ENCODE measurements at places on chromosomes 5 and 9.

DNA sequence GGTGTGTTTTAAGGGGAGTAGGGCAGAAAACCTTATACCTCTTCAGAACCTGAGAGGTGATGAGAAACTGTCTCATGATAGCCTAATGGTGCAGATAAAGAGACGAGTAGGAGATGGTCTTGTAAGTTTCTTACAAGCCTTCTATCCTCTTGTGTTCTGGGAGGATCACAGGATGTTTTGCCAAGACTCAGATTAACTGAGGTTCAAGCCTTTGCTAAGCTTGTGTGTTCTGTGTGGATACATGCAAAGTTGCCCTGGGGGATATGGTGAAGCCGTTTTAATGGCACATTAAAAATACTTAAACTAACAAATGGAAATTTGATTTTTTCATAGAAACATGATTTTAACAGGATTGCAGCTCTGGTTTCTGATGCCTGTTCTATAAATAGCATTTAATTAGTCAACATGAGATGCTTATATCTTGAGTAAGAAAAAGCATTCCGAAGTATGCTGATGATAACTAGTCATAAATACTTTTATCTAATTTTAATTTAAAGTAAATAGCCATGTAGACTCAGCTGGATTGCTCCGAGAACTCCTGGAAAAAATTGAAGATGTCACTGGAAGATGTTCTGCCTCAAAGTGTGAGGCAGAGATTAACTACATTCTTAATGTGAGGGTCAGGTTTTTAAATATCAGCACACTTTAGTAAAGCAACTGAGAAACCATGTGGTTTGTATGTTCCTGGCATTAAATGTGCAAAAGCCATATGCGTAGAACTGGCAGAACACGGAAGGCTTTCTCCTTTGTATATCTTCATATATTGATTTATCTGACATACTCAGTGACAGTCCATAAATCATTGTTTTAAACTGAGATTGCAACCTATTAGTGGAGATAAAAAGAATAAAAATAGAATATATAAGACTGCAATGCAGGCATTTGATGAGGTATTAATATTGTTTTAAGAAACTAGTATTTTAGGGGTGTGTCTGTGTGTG lies 53.7 kb downstream of the IPO11 start:
- no peak for DNase-seq

- DNase-seq: no peak
Observed at GRCh38 chr9:80698725-80699410, 990.5 kb downstream of the TLE1 start.

- DNase-seq: no peak
Observed at GRCh38 chr9:76560481-76560922, 101.5 kb downstream of the GCNT1 start.

GRCh38 chr5:144378681-144379080 lies 208.0 kb downstream of the KCTD16 start:
- DNase-seq: no peak

DNA sequence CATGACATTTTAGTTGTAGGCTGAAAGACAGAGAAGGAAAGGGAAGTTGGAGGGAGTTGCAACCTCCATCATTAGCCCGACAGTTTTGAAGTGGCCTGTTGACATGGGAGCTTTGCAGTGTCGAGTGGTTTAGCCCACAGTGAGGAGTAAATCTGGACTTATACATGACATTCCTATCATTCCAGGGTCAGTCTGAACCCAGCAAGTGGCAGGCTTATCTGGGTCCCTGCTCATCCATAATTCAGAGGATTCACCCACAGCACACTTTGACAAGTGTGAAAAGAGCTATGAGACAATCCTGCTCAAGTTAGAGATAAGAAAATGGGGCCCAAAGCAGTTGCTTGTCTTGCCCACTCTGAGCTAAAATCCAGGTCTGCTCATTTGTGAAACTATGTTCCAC lies 8.4 kb upstream of the TNC start:
- DNase-seq: no peak

DNA sequence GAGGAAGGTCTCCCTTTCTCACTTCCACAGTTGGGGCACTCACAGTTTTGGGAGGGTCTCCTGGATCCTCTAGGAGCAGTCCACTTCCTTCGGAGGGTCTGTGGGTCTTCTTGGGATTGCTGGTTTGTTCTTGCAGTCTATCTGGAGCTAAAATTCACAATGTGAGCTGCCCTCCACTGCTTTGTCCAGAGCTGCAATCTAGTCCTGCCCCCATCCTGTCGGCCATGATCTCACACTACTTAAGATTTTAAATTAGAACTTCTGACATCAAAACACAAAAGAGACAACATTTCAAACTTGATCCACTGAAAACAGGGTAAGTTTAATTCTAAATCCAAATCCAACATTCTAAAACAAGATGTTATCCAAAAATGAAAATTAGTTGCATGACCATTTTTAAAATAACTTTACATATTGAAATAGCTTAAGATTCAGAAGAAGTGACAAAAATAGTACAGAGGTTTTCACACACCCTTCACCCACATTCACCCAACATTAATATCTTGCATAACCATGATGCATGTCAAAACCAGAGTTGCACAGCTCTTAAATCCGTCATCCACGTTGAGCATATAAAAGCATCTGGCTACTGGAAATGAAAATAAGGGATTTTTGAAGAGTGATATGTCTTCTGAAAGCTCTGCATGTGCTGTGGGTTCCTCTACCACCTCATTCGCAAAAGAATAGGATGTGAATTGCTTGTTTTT lies 113.7 kb upstream of the EPB41L4A start:
- no peak for DNase-seq

- DNase-seq: no peak
Observed at GRCh38 chr9:78014776-78015175, 16.8 kb downstream of the GNAQ start.

DNA sequence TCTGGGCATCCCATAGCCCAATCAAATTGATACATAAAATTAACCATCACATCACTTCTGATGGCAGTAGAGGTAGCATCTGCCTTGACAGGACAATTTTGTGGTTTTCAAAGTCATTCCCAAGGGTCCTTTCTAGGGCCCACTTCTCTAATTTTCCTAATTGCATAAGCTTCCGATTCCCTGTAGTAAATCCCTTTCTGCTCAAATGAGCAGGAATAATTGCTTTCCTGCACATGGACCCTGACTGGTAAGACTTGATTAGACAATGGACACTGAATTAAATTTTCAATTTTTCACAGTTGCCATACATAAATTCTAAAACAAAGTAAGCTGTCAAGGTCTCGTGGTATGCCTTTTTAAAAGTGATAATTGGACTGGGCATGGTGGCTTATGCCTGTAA lies 22.0 kb upstream of the IL17B start:
- DNase-seq: no peak

- no peak for DNase-seq
Observed at GRCh38 chr5:57843059-57843367, 360.4 kb upstream of the ACTBL2 start.

DNA sequence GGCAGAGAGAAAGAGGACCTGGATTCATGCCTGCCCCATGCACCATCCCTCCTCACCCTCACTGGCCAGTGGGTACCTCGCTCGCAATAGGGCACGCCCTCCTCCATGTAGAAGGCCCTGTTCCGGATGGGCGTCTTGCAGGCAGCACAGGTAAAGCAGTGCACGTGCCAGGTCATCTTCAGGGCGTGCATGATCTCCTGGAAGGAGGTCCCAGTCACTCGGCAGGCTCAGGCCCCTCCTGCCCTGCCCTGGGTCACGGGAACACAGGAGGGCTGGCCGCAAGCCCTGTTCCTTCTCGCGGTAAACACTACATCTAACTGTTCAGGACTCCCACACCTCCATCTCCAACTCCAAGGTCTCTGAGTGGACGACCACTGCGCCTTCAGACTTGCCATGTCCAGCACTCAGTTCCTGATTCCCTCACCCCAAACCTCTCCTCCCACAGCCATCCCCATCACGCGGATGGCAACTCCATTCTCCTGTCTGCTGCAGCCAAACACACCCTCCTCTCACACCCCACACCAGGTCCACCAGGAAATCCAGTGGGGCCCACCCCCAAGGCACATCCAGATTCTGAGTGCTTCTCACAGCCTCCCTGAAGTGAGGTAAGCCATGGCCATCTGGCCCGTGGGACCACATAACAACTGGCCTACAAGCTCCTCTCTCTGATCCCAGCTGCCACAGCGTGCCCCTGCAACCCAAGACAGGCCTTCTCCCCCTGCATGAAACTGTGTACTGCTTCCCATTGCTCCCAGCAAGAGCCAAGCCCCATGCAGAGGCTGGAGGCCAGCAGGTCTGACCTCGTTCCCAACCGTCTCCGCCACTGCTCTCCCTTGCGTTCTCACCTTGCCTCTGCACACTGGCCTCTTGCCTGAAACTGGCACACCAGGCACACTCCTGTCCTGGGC lies 10.8 kb upstream of the DBN1 start:
- DNase-seq: no peak

DNA sequence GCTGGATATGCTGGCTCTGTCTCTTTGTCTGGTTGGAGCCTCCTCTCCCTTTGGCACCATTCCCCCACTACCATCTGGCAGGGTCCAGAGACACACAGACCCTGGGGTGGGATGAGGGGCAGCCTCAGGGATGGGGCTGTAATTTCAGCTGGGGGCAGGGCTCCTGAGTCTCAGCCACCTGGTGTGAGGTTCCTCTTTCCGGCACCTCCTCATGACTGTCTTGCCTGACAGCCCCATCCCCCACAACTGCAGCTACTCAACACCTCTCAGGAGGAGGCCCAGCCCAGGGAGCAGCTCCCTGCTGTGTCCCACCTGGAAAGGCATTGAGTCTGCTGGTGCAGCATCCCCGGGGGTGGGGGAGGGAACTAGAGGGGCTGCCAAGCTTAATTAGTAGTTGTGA lies 11.7 kb upstream of the RPS14 start:
- no peak for DNase-seq

DNA sequence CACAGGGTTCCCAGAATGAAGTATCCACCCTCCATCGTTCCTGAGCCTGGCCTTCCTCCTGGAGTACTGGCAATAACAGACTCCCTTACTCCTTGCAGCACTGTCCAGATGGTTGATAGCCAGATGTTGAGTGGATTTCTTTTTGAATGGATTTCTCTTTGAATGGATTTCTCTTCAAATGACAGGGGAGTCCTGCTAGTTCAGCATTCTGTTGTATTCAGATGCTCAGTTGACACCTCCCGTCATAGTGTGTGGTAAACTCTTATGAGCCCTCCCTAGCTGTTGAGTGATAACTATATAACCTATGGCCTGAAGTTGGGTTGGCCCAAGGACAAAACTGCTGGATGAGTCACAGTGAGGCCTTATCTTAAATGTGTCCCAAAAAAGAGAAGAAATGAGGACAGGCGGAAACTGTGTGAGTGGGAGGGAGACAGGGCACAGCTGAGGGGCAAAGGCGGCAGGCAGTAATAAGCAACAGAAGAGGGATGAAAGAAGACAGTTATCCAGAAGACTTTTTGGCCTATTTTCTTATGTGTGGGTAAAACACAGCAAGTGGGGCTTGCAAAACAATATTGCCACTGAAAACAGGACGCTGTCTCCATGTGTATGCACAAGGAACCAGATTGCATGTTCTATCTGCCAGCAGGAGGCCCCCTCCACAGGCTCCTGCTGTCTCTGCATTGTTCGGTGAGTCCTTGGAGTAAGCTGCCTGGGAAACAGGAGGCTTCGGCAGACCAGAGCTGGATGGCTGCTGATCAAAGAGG lies 209.5 kb upstream of the S1PR3 start:
- DNase-seq: no peak

DNA sequence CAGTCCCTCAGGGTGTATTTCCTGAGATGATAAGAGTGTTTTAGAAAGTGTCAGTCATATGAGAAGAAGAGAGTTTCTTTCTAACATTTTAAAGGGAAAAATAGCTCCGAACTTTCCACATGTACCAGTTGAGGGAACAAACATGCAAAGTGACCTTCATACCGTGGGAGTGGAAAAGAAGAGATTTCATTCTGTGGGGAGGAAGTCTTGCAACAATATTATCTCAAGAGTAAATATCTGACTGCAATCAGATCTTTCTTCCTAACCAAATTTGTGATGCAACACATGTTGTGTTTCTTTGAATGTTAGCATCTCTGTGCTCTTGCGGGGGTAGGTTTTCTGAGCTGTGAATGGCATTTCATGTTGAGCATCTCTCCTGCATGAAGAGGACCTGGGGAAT lies 30.6 kb downstream of the ANKRD55 start:
- no peak for DNase-seq

GRCh38 chr5:135446206-135446605 lies 942 bp downstream of the DCANP1 start:
- no peak for DNase-seq

- no peak for DNase-seq
Observed at GRCh38 chr9:6829027-6829426, 71.3 kb downstream of the KDM4C start.

- no peak for DNase-seq
Observed at GRCh38 chr5:61523997-61524396, 191.9 kb downstream of the ZSWIM6 start.

DNA sequence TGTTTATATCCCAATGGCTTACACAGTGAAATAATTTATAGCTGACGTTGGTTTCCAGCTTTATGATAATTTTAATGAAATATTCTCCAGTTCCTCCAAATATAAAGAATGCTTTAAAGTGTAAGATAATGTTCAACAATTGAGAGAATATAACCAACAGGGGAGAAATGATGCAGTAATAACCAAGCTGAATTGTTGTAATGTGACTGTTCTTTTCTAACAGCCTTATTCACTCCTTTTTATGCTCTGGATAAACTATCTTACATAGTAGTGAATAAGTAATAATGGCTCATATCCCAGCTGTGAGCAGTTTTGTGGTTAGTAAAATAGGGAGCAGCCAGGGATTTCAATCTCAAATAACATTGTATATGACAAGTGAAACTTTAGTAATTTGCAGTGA lies 2348.7 kb upstream of the ACO1 start:
- no peak for DNase-seq

GRCh38 chr9:36471359-36471758 lies 71.3 kb upstream of the RNF38 start:
- no peak for DNase-seq

DNA sequence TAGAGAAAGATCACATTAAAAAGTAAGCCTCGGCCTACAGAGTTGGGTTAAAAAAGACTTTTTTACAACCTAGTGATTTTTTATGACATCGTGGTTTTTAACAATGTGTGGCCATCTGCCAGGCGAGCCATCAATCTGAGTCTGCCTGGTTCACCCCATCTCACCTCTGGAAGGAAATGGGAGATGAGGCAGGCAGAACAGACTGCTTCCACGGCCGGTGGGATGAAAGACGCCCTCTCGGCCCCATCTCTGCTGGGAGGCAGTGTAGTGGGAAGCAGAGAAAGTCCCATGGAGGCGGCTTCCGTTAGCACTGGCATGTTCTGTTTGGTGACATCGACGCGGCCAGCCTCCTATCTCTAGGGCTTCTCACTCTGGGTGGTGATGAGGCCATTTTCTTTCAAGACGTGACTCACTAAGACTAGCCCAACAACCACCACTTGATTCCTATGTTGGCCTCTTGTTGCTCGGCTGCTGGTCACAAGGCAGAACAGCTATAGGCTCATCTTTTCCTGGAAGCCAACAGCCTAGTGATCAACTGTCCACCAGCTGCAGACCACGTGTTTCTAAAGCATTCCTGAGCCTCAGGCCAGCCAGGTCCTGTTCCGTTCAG lies 132.4 kb upstream of the OTULINL start:
- DNase-seq: no peak

Measured in stimulated activated CD4-positive, alpha-beta T cell treated with anti-CD3 and anti-CD28 coated beads, Interleukin-1b, Interleukin-23, amount 100 ng/mL, for 1 hour (primary cell).